ENCODE measurements at places on chromosomes 2 and 18. TPM values are rescaled to one million over a fixed set of nuclear protein-coding genes. Genes with fewer than 3 reads are reported as not detected.

The LYG1 gene
- not detected for total RNA-seq

- DNase-seq, result no peak
Measured at GRCh38 chr2:63446658-63447057, 141.6 kb downstream of the WDPCP start.

DNA sequence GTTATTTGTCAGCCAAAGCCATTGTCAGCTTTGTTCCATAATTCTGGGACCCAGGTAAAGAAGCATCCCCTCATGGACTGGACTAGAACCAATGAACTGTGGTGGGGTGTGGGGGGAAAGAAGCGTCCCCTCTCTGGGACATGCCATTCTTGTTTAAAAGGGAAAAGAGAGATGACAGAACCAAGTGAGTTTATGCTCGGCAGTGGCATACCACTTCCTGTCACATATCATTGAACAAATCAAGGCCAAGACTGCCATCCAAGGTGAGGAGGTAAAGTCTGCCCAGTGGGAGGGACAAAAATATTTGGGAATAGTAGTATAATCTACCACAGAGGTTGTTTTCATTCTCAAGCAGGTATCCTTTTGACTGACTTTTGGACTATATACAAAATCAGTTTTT lies 4.7 kb upstream of the GLS start:
- DNase-seq, result no peak

DNA sequence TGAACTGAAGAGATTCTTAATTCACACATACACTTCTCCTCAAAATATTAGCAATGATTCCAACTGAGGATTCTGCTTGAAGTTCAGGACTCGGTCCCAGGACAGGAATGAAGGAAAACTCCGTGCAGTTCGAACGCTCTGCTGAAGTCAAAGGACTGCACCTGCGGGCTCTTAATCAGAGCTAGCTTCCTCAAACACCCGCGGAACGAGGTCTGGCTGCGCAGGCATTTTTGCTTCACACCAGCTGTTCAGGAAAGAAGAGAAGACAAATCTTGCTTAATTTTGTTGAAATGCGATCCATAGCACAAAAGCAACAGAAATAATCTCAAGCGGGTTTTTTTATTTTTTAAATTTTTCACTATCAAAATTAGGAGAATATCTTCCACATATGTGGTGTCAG lies 175.6 kb downstream of the LAMA1 start:
- no peak for DNase-seq

DNA sequence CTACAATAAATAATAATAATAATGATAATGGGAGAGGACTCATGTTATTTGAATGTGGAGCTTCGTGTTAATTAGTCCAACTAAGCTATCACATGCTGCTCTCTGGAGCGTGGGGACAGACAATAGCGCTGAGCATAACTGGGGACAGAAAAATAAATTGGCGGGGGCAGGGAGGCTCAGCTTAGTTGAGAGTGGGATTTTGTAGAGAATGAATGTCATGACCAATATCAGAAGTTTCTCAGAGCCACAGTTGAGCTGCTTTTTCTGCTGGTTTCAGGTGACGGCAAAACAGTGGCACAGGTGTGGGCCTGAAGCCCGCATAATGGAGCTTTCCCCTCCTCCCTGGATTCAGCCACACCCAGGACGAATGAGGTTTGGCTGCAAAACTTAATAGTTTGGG lies 111.1 kb upstream of the CAB39 start:
- DNase-seq, result no peak

GRCh38 chr2:65081232-65081685 lies 25.0 kb downstream of the CEP68 start:
- no peak for DNase-seq

DNA sequence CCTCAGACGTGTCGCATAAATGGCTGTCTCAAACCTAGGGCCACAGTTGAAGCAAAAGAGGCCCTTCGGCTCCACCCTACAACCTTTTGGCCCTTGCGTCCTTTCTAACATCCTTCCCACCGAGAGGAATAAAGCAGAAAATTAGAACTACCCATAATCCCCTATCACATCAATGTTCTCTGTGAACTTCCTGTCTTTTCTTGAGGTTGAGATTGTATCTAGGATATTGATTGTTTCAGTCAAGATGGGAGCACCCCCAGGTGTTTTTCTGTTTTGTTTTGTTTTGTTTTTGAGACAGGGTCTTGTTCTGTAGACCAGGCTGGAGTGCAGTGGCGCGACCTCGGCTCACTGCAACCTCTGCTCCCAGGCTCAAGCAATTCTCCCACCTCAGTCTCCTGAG lies 23.6 kb downstream of the INPP5D start:
- no peak for DNase-seq

The STARD6 gene
- not detected for total RNA-seq

- DNase-seq, result peak; percentile 68
Measured at GRCh38 chr2:201257956-201258665, 2.2 kb upstream of the CASP8 start.

The SERPINB2 gene
- 138 TPM for total RNA-seq

GRCh38 chr2:99754210-99754609 lies 264.4 kb upstream of the REV1 start:
- DNase-seq, result no peak

DNA sequence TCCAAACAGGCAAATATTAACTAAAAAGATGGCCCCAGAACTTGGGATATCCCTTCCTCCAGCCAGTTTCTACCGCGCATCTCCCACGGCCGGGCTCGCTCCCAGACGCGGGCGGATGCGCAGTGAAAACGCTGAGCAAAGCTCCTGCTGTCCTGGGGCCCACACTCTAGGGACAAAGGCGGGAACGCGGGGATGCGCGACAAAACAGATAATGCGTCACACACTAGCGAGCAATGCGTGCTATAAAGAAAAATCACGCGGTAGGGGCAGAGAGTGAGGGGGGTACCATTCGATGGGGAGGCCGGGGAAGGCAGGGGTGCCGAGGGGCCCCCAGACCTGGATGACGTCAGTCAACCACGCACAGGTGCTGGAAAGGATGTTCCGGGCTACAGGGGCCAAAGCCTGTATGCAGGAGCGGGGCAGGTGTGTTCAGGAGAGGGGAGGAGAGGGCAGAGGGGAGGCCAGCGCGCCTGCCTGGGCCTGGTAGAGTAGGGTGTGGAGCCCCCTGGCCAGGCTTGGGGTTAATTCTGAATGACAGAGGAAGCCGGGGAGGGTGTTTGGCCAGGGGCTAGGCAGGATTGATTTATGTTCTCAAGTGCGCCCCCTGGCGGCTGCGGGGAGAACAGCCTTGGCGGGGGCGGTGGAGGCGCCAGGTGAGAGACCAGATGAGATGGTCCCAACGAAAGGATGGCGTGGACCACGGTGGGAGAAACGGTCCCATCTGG lies 14.9 kb upstream of the ITM2C start:
- DNase-seq, result no peak

The ARHGAP15 gene
- 4.1 TPM for total RNA-seq

The WDR54 gene
- total RNA-seq, result 9.1 TPM

The C2orf78 gene
- total RNA-seq, result not detected

The ALPP gene
- not detected for total RNA-seq

GRCh38 chr18:29154196-29154757 lies 977.3 kb upstream of the CDH2 start:
- no peak for DNase-seq

GRCh38 chr18:10296491-10296890 lies 157.9 kb upstream of the APCDD1 start:
- no peak for DNase-seq

All from esophagus squamous epithelium (tissue), 5 donors.